Activated CD8-positive, alpha-beta memory T cell treated with anti-CD3 and anti-CD28 coated beads, Interleukin-2, amount 10 ng/mL, durations not matched to agents 7 days and 5 days (primary cell): ENCODE measurements at places on chromosomes 3 and 15.

GRCh38 chr3:83321457-83321856, 1560.0 kb upstream of the GBE1 start:
- DNase-seq, result no peak
- no peaks in the 10 kb centered on the region for H3K27me3 ChIP-seq
- H3K4me1 ChIP-seq, result no peaks in the 10 kb centered on the region
- H3K4me3 ChIP-seq, result no peak overlapping the region
- no peak overlapping the region for H3K27ac ChIP-seq

GRCh38 chr3:88117683-88118082, 32.1 kb upstream of the C3orf38 start:
- H3K27me3 ChIP-seq, result no peaks in the 10 kb centered on the region
- H3K27ac ChIP-seq, result no peak overlapping the region
- H3K4me1 ChIP-seq, result peaks cover 20% of the 10 kb centered on the region

GRCh38 chr3:81492040-81492439, 269.4 kb downstream of the GBE1 start:
- H3K4me3 ChIP-seq, result no peak overlapping the region
- no peaks in the 10 kb centered on the region for H3K36me3 ChIP-seq
- H3K4me1 ChIP-seq, result no peaks in the 10 kb centered on the region
- H3K27me3 ChIP-seq, result no peaks in the 10 kb centered on the region
- DNase-seq, result no peak

GRCh38 chr15:59609730-59610712, 1.6 kb upstream of the GCNT3 start:
- H3K36me3 ChIP-seq, result peaks cover 2% of the 10 kb centered on the region
- no peak for DNase-seq
- no peak overlapping the region for H3K27ac ChIP-seq
- H3K4me3 ChIP-seq, result no peak overlapping the region
- peaks cover 2% of the 10 kb centered on the region for H3K4me1 ChIP-seq
- H3K27me3 ChIP-seq, result peaks cover 31% of the 10 kb centered on the region

GRCh38 chr3:126213379-126214028, 33.1 kb upstream of the ALDH1L1 start:
- no peak for DNase-seq
- no peaks in the 10 kb centered on the region for H3K36me3 ChIP-seq
- no peak overlapping the region for H3K4me3 ChIP-seq

DNA sequence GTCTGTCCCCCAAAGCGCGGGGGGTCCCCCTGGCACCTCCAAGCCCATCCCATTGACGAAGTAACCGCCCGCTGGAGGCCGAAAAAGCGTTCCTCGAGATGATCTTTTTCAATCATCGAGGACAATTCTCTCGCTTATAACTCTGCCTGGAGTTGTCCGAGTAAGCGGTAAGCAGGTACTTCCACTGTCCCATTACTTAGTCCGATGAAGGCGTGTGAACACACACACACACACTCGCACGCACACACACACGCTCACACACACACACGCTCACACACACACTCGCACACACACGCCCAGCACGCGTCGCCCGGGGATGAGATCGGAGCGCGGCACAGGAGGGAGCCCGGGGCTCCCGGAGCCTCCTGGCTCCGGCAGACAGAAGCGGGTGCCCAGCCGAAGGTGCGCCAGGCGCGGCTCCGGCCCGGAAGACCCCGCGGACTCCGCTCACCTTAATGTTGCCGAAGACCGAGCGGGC, 430 bp downstream of the SLCO2A1 start:
- peaks cover 61% of the 10 kb centered on the region for H3K27me3 ChIP-seq
- no peaks in the 10 kb centered on the region for H3K36me3 ChIP-seq
- no peak for DNase-seq

DNA sequence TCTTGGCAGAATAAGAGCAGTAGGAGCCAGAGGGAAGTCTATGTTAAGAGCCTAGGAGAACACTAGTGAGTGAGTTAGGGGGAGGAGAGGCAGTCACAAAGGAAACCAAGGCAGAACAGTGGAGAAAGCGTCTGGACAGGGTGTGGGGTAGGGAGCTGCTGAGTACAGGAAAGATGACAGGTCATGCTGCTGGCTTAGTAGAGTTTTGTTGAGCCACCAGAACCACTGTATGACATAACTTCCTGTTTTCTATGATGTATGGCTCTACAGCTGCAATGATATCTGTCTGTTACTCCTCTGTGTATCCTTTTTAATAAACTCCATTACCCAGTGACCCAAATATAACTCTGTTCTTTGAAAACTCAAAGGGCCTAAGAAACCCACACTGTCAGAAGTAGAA, 10.6 kb upstream of the STT3B start:
- peaks cover 17% of the 10 kb centered on the region for H3K4me1 ChIP-seq
- peak overlapping the region; percentile 86 for H3K27ac ChIP-seq
- H3K27me3 ChIP-seq, result no peaks in the 10 kb centered on the region
- peaks cover 4% of the 10 kb centered on the region for H3K36me3 ChIP-seq
- DNase-seq, result peak; percentile 52

DNA sequence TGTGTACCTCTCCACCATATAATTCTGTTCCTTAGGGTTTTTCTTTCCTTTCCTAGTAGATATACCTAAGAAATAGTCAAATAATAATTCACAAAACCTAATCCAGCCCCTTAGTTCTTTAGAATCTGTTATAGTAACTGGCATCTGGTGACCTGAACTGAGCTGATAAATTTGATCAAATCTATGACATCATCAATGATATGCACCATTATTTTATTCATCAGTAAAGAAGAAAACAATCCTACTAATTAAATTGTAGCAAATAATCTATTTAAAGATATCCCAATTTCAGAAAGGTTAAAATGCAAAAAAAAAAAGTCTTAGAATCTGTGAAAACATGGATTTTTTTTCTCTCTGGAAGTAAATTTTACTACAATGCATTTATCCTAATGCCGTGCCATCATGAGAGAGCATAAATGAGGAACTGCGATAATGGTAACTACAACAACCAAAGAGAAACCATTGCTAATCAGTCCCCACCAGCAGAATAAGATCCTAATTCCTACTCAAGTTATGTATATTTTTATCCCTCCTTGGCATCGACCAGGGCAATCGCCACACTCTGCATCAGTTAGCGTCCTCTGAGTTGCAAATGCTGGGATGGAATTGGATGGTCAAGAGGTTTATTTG, 6.6 kb upstream of the MNS1 start:
- H3K36me3 ChIP-seq, result peaks cover 1% of the 10 kb centered on the region
- H3K27ac ChIP-seq, result no peak overlapping the region
- DNase-seq, result no peak
- H3K4me1 ChIP-seq, result peaks cover 10% of the 10 kb centered on the region

DNA sequence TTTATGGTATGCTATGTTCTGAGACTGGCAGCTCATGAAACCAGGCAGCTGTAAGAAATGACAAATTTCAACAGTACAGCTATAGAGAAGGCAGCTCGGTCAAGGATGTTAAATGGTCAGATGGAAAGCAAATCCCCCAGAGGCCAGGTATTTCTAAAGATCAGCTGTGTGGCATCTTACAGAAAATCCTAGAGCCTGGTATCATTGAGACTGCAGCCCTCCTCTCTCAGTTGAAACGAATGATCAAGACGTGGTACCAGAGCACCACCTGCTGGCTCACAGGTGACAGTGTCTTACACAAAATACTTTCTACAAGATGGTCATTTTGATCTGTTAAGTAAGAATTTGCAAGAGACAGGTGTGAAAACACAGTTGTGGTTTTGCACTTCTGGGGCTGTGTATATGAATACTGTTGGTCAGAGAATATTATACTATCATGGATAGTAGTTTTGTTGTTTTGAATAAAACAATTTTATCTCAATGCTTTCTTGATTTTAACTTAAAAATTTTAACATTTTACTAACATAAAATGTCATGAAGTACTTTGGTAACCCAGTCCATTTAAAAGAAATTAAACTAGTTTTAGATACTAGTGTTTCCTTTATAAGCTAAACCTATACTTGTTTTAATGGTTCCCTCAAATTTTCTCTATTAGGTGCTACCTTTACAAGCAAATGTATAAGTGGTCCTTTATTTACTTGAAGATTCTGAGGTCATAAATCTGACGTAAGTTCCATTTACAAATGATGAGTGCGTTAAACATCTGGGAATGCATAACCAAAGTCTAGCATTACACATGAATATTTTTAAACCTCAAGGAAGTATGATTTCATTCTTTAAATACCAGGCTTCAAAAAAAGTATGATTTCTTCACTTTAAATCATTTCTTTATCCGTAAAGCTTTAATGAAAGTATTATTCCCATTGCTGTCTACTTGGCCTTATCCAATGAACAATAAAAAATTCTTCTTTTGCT, 121.8 kb downstream of the PDZRN3 start:
- H3K4me1 ChIP-seq, result no peaks in the 10 kb centered on the region
- H3K36me3 ChIP-seq, result no peaks in the 10 kb centered on the region
- peaks cover 6% of the 10 kb centered on the region for H3K27me3 ChIP-seq
- H3K27ac ChIP-seq, result no peak overlapping the region
- no peak overlapping the region for H3K4me3 ChIP-seq

DNA sequence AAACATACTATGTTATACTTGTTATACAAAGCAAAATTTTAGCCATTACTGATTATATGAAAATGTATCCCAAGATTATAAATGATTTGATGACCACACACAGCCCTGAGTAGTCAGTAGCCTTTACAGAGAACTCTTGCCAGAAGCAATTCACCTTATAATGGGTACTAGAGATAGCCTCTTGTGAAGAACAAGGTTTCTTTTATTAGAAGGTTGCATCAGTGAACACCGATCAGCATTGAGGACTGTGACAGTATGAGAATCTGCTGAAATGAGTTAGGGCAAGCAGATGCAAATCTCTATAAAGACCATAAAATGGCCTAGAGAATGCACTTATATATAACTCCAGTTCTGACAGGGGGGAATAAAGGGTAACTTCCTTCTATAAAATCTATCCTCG, 10.1 kb downstream of the CDC25A start:
- no peak for DNase-seq
- H3K36me3 ChIP-seq, result peaks cover 76% of the 10 kb centered on the region
- no peaks in the 10 kb centered on the region for H3K27me3 ChIP-seq
- peaks cover 22% of the 10 kb centered on the region for H3K4me1 ChIP-seq
- no peak overlapping the region for H3K27ac ChIP-seq

- H3K4me1 ChIP-seq, result peaks cover 9% of the 10 kb centered on the region
- no peak overlapping the region for H3K4me3 ChIP-seq
- peaks cover 68% of the 10 kb centered on the region for H3K27me3 ChIP-seq
- H3K36me3 ChIP-seq, result no peaks in the 10 kb centered on the region
Observed at GRCh38 chr3:184559336-184559735, 2.2 kb upstream of the EPHB3 start.

DNA sequence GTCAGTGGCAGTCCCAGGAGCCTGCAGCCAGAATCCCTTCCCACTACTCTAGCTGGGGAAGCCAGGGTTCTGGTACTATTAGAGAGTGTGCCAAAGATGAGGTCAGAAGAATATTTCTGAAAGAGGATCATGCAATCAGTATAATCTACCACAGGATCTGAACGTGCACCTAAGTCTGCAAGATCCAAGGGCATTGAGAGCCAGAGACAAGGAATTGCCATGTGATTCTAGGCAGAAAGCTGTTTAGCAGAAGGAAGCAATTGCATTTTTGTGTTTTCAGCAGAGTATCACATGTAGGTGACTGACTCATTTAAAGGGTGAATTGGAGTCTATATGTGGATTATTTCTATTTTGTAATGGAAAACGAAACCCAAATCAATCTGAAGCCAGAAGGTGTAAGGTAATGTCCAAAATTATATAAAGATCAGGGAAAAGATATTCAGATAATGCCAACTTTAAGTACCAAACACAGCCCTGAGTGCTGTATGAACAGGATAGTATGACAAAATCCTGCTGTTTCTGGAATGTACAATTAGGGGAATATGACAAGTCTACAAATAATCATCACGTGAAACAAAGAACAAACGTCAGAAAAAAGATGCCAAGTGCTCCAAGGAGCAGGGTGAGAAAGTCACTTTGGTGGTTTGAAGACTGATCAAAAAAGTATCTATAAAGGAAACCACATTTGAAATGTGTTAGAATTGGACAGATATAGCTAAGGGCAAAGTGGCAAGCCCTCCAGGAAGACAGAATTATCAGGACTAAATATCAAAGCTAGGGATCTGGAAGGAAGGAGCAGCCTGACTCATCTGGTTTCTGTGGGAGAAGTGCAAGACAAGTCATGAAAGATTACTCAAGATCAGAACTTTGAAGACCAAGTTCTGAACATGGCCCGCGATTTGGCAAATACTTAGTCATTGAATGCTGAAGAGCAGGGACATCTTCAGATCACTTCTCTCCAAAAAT, 1036.6 kb downstream of the NTRK3 start:
- no peak overlapping the region for H3K4me3 ChIP-seq
- no peaks in the 10 kb centered on the region for H3K36me3 ChIP-seq
- no peaks in the 10 kb centered on the region for H3K4me1 ChIP-seq
- H3K27me3 ChIP-seq, result no peaks in the 10 kb centered on the region

DNA sequence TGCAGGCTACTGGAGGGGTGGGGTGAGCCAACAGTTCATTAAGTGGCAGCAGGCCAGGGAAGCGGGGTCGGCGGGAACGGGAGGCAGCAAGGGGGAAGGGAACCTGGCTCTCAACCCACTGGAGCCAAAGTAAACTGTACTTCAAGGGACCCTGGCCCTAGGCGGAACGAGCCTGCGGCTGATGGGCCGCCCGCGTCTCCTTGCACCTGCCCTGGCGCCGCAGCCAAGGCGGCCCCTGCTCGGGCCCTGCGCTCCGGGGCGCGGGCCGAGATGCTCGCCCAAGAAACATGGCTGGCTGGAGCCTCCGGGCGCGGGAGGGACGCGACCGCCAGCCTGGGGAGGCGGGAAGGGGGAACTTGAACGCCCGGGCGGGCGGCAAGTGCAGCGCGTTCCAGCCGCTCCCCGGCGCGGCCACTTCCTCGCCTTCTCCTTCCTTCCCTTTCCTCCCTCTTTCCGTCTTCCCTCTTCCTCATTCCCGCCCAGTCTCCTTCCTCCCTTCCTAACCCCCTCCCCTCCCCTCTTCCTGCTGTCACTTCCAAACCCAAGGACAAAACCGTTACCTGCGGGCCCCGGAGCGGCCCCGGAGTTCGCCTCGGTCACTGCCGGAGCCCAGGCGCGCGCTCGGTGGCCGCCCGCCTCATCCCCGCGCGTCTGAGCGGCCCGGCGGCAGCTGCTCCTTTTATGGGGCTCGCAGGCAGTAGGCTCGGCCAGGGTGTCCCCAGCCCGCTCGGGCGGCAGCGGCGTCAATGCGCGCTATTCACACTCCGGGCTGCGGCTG, 489.7 kb downstream of the MAGI1 start:
- no peak overlapping the region for H3K4me3 ChIP-seq
- no peaks in the 10 kb centered on the region for H3K4me1 ChIP-seq
- peaks cover 5% of the 10 kb centered on the region for H3K27me3 ChIP-seq
- DNase-seq, result no peak

DNA sequence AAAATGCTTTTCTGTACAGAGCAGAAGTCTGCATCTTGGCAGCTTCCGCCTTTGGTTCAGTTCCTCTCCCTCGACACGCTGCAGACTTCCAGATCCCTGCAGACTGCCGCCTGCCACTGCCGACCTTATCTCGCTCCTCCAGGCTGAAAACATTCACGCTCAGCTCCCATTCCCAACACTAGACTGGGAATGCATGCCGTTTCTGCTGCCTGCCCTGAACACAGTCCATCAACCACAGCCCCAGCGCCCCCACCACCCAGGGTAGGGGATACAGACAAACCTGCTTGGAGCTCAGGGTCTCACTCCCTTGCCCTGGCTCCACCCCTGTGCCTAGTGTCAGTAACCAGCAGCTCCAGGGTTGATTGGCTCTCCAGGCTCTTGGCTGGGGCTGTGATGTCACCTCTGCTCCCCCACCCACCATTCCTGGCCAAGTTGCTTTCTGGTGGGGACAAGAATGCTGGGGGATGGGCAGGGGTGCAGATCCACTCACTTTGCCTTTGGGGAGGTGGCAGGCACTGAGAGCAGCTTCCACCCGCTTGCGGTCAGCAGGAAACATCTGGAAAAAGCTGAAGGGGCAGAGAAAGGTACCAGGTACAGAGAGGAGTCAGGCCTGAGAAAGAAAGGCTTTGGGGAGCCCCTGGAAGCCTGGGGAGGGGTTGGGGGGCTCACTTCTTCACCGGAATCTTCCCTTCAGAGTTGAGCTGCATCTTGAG, 6.1 kb downstream of the PLCB2 start:
- no peak overlapping the region for H3K4me3 ChIP-seq
- no peaks in the 10 kb centered on the region for H3K27me3 ChIP-seq
- no peak for DNase-seq
- H3K27ac ChIP-seq, result no peak overlapping the region
